ENCODE measurements at places on chromosomes 6 and 20. TPM values are rescaled to one million over a fixed set of nuclear protein-coding genes. Genes with fewer than 3 reads are reported as not detected.
A peak's percentile ranks its signal among the peaks of the same experiment; 100 is the strongest.

The RAMACL gene
- total RNA-seq, result 1.3 TPM

The JPH2 gene
- 18.1 TPM for total RNA-seq

The MCM3 gene
- 21.6 TPM for total RNA-seq

The ZBTB24 gene
- total RNA-seq, result 8.4 TPM

The ZSWIM3 gene
- total RNA-seq, result 4.7 TPM

The MRPS10 gene
- total RNA-seq, result 32.1 TPM

DNA sequence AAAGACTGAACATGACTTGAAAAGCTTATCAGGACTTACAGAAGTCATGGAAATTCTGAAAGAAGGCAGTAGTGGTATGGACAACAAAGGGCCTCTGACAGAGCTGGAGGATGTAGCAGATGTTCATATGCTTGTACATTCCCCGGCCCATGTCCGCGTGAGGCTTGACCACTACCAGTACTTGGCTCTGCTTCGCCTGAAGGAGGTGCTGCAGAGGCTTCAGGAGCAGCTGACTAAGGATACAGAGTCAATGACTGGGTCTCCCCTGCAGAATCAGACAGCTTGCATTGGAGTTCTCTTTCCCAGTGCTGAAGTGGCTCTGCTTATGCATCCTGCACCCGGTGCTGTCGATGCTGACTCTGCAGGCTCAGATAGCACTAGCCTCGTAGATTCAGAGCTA lies 29.2 kb downstream of the TAF11 start:
- H3K4me3 ChIP-seq, result no peak overlapping the region
- H3K27me3 ChIP-seq, result no peaks in the 10 kb centered on the region
- no peaks in the 10 kb centered on the region for H3K4me1 ChIP-seq
- no peak for DNase-seq
- no peak overlapping the region for H3K27ac ChIP-seq

GRCh38 chr6:53014744-53015143 lies 19.7 kb upstream of the GSTA4 start:
- no peak overlapping the region for H3K27ac ChIP-seq
- no peak for DNase-seq
- no peaks in the 10 kb centered on the region for H3K27me3 ChIP-seq
- H3K4me1 ChIP-seq, result no peaks in the 10 kb centered on the region
- no peak overlapping the region for H3K4me3 ChIP-seq
- H3K36me3 ChIP-seq, result peaks cover 40% of the 10 kb centered on the region

DNA sequence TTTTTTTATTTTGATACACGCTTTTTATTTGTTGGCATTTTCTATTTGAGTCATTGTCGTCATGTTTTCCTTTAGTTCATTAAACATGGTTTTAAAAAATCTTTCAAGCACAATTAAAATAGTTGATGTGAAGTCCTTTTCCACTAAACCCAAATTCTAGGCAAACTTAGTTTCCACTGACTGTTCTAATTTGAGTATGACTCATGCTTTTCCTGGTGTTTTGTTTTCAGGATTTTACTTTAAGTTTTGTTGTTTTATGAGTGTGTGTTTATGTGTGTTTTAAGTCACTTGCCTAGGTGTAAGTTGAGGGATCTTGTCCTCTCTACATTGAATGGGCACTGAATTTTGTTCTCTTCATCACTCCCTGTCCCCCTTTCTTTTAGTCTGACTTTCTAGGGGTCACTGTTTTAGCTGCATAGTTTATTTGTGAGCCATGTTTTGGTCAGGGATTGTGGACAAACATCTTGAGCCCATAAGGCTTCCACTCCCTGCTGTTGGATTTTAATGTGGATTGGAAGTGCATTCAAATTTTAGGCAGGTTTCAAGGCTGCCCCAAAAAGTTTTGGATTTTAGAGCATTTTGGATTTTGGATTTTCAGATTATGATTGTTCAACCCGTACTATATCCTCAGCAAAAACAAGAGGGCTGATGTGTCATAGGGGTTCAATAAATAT lies 94.8 kb downstream of the CDYL start:
- no peak overlapping the region for H3K27ac ChIP-seq
- no peaks in the 10 kb centered on the region for H3K27me3 ChIP-seq
- H3K4me1 ChIP-seq, result no peaks in the 10 kb centered on the region
- peak; percentile 8 for DNase-seq

DNA sequence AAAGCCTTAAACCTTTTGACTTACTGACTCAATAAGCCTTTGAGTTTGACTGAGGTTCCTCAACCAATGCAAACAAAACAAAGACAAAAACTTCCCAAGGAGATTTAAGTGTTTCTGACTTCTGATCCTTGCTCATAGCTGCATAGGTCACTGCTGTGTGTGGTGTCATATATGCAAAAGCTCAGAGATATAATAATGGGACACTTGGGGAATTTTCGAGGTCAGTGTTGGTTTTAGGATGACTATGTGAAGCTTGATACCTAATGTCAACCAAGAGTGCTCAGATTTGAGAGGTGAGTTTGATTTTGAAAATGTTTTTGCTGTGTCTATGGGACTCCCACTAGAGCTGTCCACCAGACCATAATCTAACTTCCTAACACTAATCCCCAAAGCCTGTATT lies 26.2 kb downstream of the ZKSCAN8 start:
- peak overlapping the region; percentile 66 for H3K27ac ChIP-seq
- H3K27me3 ChIP-seq, result no peaks in the 10 kb centered on the region
- peaks cover 5% of the 10 kb centered on the region for H3K4me1 ChIP-seq
- H3K36me3 ChIP-seq, result no peaks in the 10 kb centered on the region
- no peak overlapping the region for H3K4me3 ChIP-seq

DNA sequence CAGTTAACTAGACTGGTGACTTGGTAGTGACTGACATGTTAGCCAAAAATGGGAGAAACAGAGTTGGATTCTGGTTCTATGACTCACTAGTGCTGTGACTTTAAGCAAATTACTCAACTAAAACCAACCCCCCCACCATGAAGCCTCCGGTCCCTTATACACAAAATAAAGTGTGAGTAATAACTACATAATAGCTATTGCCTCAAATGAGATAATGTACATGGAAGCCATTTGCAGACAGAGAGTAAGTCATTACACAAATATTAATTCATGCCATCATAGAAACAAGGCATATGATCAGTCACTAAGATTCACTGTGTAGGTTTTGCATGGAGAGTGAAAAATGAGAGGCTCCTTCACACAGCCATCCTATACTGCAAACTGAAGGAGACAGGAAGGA lies 111.9 kb downstream of the HIVEP2 start:
- H3K4me1 ChIP-seq, result peaks cover 16% of the 10 kb centered on the region
- H3K27ac ChIP-seq, result peak overlapping the region; percentile 86
- H3K4me3 ChIP-seq, result no peak overlapping the region
- no peaks in the 10 kb centered on the region for H3K27me3 ChIP-seq

DNA sequence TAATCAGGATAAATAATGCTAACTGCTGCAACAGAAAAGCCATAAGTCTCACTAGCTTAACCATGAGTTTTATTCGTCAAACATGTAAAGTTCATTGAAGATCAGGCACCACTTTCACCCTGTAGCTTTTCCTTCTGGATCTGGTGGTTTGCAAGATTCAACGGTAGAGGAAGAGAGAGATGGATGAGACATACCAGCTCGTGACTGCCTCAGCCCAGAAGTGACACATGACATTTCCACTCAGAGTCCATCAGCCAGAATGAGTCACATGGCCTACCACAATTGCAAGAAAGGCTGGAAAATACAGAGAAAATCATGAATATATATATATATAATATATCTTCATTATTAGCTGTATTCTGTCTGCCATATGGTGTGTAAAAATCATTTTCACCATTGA lies 29.0 kb downstream of the SPTLC3 start:
- H3K4me1 ChIP-seq, result peaks cover 9% of the 10 kb centered on the region
- no peaks in the 10 kb centered on the region for H3K27me3 ChIP-seq
- H3K4me3 ChIP-seq, result no peak overlapping the region
- H3K27ac ChIP-seq, result no peak overlapping the region
- no peak for DNase-seq

GRCh38 chr6:137702791-137703424 lies 164.2 kb upstream of the TNFAIP3 start:
- DNase-seq, result no peak
- no peaks in the 10 kb centered on the region for H3K36me3 ChIP-seq
- peaks cover 16% of the 10 kb centered on the region for H3K4me1 ChIP-seq
- no peak overlapping the region for H3K27ac ChIP-seq

- no peaks in the 10 kb centered on the region for H3K36me3 ChIP-seq
- H3K4me3 ChIP-seq, result no peak overlapping the region
- H3K4me1 ChIP-seq, result peaks cover 18% of the 10 kb centered on the region
- H3K27ac ChIP-seq, result peak overlapping the region; percentile 38
- no peaks in the 10 kb centered on the region for H3K27me3 ChIP-seq
- DNase-seq, result peak; percentile 29
These were observed 2.3 kb downstream of the RNF144B start for GRCh38 chr6:18389479-18389878.

All from astrocyte (in vitro differentiated cells and primary cell).